ENCODE measurements at places on chromosomes 3 and 15. TPM values are rescaled to one million over a fixed set of nuclear protein-coding genes. Genes with fewer than 3 reads are reported as not detected.

DNA sequence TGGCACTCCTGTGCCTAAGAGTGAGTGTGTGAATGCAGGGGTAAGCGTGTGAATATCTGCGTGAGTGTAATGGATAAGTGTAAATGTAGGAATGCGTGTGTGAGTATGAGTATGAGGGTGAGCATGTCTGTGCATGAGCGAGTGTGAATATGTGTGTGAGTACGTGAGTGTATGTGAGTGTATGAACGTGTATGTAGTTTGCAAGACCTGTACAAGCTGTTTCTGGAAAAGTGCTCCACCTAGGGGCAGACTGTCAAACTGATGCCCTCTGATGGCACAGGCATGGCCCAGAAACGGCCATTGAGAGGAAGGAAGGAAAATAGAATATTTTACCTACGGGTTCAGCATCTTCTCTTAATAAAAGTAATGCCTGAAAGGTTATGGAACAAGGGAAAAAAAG is 24.4 kb upstream of the FRMD4B start:
- H3K4me3 ChIP-seq = peak overlapping the region; percentile 17
- H3K27ac ChIP-seq = peak overlapping the region; percentile 10
- H3K36me3 ChIP-seq = no peaks in the 10 kb centered on the region
- peak; percentile 26 for DNase-seq

DNA sequence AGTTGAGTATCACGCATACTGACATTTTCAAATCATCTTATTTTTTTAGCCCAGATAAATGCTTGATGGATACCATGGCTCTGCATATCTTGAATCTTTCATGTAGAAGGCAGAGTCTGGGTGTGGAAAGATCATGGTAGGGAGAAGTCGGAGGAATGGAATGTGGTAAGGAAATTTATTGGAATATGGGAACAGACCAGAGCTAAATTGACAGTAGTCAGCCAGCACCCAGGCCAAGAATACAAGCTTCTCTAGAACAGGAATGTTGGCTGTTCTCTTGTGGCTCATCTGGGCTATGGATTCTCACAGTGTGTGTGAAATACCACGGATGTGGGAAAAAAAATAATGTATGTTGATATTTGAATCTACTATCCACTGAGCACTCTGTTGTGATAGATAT is 305.7 kb upstream of the COL8A1 start:
- no peak for DNase-seq
- no peak overlapping the region for H3K4me3 ChIP-seq
- H3K4me1 ChIP-seq = no peaks in the 10 kb centered on the region
- no peak overlapping the region for H3K27ac ChIP-seq
- no peaks in the 10 kb centered on the region for H3K36me3 ChIP-seq

- no peaks in the 10 kb centered on the region for H3K36me3 ChIP-seq
- no peak overlapping the region for H3K4me3 ChIP-seq
- H3K4me1 ChIP-seq = peaks cover 90% of the 10 kb centered on the region
- DNase-seq = no peak
- H3K27ac ChIP-seq = peak overlapping the region; percentile 82
Measured at GRCh38 chr3:149895339-149895738, 75.4 kb downstream of the PFN2 start.

DNA sequence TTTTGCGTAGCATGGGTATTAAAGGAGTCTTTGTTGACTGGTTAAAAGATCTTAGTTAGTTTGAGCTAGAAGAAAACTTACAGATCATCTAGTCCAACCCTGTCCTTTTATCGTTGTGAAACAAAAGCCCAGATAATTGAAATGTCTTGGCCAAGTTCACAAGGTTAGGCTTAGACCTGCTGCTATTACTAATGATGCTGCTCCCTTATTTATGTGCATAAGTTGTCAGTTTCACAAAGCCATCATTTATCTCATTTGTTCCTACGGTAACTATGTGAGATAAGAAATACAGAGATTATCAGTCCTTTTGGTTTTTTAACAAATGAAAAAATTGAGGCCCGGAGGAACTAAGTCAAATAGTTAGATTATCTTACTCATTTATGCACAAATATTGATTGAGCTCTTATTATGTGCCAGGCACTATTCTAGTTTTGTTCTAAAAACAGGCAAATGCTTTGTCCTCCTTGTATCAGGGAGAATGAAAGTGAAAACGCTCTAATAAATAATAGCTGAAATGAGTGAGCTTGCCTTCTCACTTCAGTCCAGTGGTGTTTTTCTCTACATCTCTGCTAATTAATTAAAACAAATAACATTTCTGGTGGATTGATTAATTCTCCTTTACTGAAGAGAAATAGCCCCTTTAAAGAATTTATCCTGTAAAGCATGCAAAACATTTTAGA is 49.1 kb upstream of the TPRG1 start:
- no peaks in the 10 kb centered on the region for H3K36me3 ChIP-seq
- H3K4me3 ChIP-seq = no peak overlapping the region
- H3K27me3 ChIP-seq = no peaks in the 10 kb centered on the region
- DNase-seq = no peak
- H3K4me1 ChIP-seq = peaks cover 22% of the 10 kb centered on the region
- peak overlapping the region; percentile 65 for H3K27ac ChIP-seq

- no peaks in the 10 kb centered on the region for H3K36me3 ChIP-seq
- peak overlapping the region; percentile 24 for H3K27ac ChIP-seq
- H3K27me3 ChIP-seq = no peaks in the 10 kb centered on the region
- peak; percentile 43 for DNase-seq
- peaks cover 9% of the 10 kb centered on the region for H3K4me1 ChIP-seq
- H3K4me3 ChIP-seq = peak overlapping the region; percentile 19
Measured at GRCh38 chr3:8996681-8997121, 33.4 kb upstream of the RAD18 start.

- no peak overlapping the region for H3K4me3 ChIP-seq
- no peaks in the 10 kb centered on the region for H3K36me3 ChIP-seq
- no peak overlapping the region for H3K27ac ChIP-seq
- no peak for DNase-seq
Measured at GRCh38 chr3:122934251-122934650, 93.3 kb downstream of the SEMA5B start.

- no peak overlapping the region for H3K4me3 ChIP-seq
- H3K27me3 ChIP-seq = no peaks in the 10 kb centered on the region
- no peaks in the 10 kb centered on the region for H3K4me1 ChIP-seq
- H3K27ac ChIP-seq = no peak overlapping the region
Measured at GRCh38 chr15:100249096-100249815, 92.5 kb downstream of the ADAMTS17 start.

- H3K36me3 ChIP-seq = no peaks in the 10 kb centered on the region
- no peak overlapping the region for H3K27ac ChIP-seq
- H3K4me3 ChIP-seq = no peak overlapping the region
- H3K4me1 ChIP-seq = no peaks in the 10 kb centered on the region
Measured at GRCh38 chr3:187623285-187623814, 46.8 kb downstream of the SST start.

GRCh38 chr15:94080416-94080815 is 150.9 kb upstream of the MCTP2 start:
- H3K36me3 ChIP-seq = no peaks in the 10 kb centered on the region
- no peaks in the 10 kb centered on the region for H3K27me3 ChIP-seq
- H3K4me1 ChIP-seq = no peaks in the 10 kb centered on the region

DNA sequence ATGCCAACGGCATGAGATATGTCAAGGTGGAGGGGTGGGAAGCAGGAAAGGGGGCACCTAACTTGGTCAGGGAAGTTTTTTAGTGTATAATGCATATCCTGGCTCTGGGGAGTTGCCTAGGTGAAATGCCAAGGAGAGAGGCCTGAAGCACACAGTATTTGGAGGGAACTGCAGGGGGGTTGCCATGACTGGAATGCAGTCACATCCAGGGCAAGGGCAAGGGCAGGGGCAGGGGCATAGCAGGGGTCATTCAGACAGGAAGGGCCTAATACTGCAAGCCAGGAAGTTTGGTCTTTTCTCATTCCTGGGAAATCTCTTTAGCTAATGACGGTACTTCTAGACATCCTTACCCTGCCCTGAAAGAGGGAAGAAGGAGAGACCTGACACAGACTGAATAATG is 60.5 kb downstream of the MYRIP start:
- no peak overlapping the region for H3K4me3 ChIP-seq

DNA sequence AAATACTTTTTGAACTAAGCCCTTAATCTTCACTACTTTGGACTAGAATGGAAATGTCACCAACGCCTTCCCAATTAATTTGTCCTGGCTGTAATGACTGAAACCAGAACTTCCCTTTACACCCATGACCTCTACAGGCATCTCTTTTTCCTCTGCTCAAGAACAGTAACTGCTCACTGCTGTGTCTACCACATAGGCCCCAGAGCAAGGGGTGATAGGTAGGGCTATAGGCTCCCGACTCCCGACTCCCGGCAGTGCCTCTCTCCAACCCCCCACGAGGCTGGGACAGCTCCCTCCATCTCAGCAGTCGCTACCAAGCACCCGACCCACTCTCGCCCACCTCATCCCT is 384 bp upstream of the LEKR1 start:
- peaks cover 7% of the 10 kb centered on the region for H3K4me1 ChIP-seq
- H3K27ac ChIP-seq = peak overlapping the region; percentile 90
- no peaks in the 10 kb centered on the region for H3K27me3 ChIP-seq
- H3K36me3 ChIP-seq = no peaks in the 10 kb centered on the region

DNA sequence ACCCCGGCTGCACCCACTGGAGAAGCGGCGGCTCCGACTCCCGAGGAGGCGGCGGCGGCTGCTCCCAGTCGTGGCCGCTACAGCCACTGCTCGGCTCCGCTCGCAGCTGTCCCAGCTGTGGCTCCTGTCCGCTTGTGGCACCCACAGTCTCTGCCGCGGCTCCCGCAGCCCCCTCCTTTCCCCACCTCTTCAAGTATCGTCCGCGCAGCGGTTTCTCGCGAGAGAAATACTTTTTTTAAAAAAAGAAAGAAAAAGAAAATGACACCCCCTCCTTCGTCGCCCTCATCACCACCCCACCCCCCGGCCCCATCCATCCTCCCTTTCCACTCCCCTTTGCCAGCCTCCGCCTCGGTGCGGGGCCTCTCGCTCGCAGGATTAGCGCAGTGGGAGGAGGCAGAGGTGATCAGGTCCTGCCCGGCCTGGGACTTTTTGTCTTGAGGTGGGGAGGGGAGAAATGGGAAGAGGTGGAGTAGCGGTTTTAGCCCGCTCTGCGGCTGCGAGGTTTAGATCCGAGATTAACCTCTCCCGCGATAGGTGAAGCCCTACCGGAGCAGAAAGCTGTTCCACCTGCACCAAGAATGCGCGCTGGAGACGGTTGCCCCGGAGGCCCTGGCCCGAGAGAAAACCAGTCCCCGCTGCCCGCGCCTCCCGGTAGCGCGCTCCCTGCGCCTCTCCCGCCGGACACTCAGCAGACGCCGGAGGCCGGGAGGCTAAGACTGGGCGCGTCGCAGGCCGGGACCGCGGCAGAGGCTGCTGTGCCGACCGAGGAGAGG is at the start of gene FBN1:
Gene FBN1, minus strand, starts transcription at position 152 of the 773 bp plus-strand sequence. CDS start 940 bp downstream, outside the sequence.
- peak within 1 kb of the TSS; percentile 74 for H3K27ac ChIP-seq
- peak within 1 kb of the TSS; percentile 64 for H3K4me3 ChIP-seq
- H3K27me3 ChIP-seq = peaks cover 22% of the 10 kb centered on the region
- no peaks in the 10 kb centered on the region for H3K4me1 ChIP-seq

DNA sequence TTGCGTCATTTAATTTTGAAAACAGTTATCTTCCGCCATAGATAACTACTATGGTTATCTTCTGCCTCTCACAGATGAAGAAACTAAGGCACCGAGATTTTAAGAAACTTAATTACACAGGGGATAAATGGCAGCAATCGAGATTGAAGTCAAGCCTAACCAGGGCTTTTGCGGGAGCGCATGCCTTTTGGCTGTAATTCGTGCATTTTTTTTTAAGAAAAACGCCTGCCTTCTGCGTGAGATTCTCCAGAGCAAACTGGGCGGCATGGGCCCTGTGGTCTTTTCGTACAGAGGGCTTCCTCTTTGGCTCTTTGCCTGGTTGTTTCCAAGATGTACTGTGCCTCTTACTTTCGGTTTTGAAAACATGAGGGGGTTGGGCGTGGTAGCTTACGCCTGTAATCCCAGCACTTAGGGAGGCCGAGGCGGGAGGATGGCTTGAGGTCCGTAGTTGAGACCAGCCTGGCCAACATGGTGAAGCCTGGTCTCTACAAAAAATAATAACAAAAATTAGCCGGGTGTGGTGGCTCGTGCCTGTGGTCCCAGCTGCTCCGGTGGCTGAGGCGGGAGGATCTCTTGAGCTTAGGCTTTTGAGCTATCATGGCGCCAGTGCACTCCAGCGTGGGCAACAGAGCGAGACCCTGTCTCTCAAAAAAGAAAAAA is 1.2 kb downstream of the B2M start:
- H3K4me1 ChIP-seq = peaks cover 28% of the 10 kb centered on the region
- DNase-seq = peak; percentile 65
- H3K27me3 ChIP-seq = no peaks in the 10 kb centered on the region
- H3K36me3 ChIP-seq = peaks cover 24% of the 10 kb centered on the region
- H3K4me3 ChIP-seq = peak overlapping the region; percentile 94

- H3K4me3 ChIP-seq = no peak overlapping the region
- no peaks in the 10 kb centered on the region for H3K27me3 ChIP-seq
- H3K4me1 ChIP-seq = no peaks in the 10 kb centered on the region
Measured at GRCh38 chr15:40489274-40490175, 18.7 kb downstream of the CHST14 start.

DNA sequence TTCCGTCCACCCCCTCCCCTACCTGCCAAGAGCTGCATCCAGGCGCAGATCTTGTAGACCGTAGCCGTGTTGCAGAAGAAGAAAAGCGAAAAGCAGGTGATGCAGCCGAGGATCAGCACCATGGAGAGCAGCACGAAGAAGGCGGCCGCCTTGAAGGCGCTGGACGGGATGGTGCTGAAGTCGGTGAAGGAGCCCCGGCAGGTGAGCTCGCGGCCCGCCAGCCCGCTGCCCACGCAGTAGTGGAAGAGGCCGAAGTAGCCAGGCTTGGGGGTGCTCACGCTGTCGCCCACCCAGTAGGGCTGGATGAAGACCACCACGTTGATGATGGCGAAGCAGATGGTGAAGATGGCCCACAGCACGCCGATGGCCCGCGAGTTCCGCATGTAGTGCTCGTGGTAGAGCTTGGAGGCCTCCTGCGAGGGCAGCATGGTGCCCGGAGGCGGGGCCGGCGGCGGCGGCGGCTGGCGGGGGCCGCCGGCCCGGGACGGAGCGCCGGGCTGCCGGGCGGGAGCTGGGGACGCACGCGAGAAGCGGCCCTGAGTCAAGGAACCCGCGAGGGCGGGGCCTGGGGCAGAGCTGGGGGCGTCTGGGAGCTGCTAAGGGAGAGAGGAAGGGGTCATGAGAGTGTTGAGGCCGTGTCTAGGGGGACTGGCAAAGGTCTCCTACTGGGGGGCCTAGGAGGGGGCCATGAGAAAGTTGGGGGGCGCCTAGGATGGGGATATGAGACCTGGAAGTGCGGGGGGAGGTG is 1.2 kb downstream of the LHFPL4 start:
- no peaks in the 10 kb centered on the region for H3K4me1 ChIP-seq
- no peak for DNase-seq
- no peak overlapping the region for H3K4me3 ChIP-seq
- H3K27me3 ChIP-seq = peaks cover 35% of the 10 kb centered on the region
- H3K36me3 ChIP-seq = no peaks in the 10 kb centered on the region
- H3K27ac ChIP-seq = no peak overlapping the region

- no peak for DNase-seq
- H3K4me3 ChIP-seq = no peak overlapping the region
- H3K27me3 ChIP-seq = no peaks in the 10 kb centered on the region
- peaks cover 17% of the 10 kb centered on the region for H3K4me1 ChIP-seq
Measured at GRCh38 chr15:51879555-51879954, 50.1 kb downstream of the TMOD3 start.

GRCh38 chr3:123343296-123344174 is 105.4 kb downstream of the ADCY5 start:
- H3K36me3 ChIP-seq = no peaks in the 10 kb centered on the region
- H3K4me1 ChIP-seq = no peaks in the 10 kb centered on the region
- H3K4me3 ChIP-seq = no peak overlapping the region
- no peaks in the 10 kb centered on the region for H3K27me3 ChIP-seq
- H3K27ac ChIP-seq = no peak overlapping the region

ZNF774 gene
- total RNA-seq = 17.1 TPM

HTR3E gene
- total RNA-seq = not detected

CPNE9 gene
- total RNA-seq = not detected

SLC22A13 gene
- total RNA-seq = 0.29 TPM

ITIH1 gene
- total RNA-seq = 2.1 TPM

MKRN2OS gene
- total RNA-seq = 0.95 TPM

CD96 gene
- not detected for total RNA-seq

SLC6A11 gene
- not detected for total RNA-seq

GPR171 gene
- total RNA-seq = not detected

CFAP20DC gene
- total RNA-seq = not detected

CEP70 gene
- total RNA-seq = 14.5 TPM

Data from gastrocnemius medialis (tissue), 4 donors.